ENCODE measurements at places on chromosomes 7 and 10. TPM values are rescaled to one million over a fixed set of nuclear protein-coding genes. Genes with fewer than 3 reads are reported as not detected.

CNPY1 gene
- total RNA-seq: not detected

LRRC61 gene
- total RNA-seq: 8.0 TPM

SFTPD gene
- 2.2 TPM for total RNA-seq

SFMBT2 gene
- total RNA-seq: 3.5 TPM

CALD1 gene
- 266 TPM for total RNA-seq

KCND2 gene
- total RNA-seq: 1.9 TPM

SPACDR gene
- not detected for total RNA-seq

ABCB4 gene
- total RNA-seq: 2.8 TPM

DDC gene
- total RNA-seq: 0.33 TPM

BCCIP gene
- total RNA-seq: 41.9 TPM
